ENCODE measurements at places on chromosomes 3 and 15.

GRCh38 chr15:77630956-77631744, 1.6 kb downstream of the LINGO1 start:
- no peak for DNase-seq

- DNase-seq: no peak
Measured at GRCh38 chr3:49388289-49388820, 23.4 kb downstream of the RHOA start.

DNA sequence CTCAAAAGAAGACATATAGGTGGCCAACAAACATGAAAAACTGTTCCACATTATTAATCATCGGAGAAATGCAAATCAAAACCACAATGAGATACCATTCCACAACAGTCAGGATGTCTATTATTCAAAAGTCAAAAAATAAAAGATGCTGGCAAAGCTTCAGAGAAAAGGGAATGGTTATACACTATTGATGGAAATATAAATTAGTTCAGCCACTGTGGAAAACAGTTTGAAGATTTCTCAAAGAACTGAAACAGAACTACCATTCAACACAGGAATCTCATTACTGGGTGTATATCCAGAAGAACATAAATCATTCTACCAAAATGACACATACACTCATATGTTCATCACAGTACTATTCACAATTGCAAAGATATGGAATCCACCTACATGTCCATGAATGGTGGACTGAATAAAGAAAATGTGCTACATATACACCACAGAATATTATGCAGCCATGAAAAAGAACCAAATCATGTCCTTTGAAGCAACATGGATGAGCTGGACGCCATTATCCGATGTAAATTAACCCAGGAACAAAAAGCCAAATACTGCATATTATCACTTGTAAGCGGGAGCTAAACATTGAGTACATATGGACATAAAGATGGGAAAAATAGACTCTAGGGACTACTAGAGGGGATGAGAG, 32.7 kb upstream of the DGKG start:
- no peak for DNase-seq

GRCh38 chr3:103919327-103919726, 1447.4 kb upstream of the ALCAM start:
- no peak for DNase-seq

DNA sequence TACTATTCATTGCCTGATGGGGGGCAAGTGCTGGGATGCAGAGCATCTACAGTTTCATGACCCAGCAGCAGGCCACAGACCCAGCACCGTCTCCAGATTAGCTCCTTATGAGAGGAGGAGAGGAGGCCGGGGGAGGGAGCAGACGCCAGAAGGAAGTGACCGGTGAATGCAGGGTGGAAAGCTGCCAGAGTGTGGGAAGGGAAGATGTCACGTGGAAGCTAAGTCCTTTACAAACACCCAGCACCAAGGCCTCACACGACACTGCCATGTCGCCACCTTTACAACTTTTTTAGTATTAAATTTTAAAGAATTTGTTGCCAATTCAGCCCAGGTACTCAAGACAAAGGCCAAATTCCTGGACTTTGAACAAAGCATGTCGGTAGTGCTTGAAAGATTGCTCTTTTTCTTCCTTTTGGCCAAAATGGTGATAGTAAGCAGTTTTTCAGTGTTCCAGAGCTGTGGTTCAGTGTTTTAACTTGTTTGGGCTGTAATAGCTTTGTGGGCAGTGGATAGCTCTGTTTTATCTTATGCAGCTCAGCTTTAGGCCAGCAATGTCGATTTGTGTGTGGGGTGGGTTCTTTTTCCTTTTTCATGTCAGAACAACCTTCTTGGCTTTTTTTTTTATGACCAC, 58.2 kb downstream of the ZBTB38 start:
- no peak for DNase-seq

- DNase-seq: no peak
Measured at GRCh38 chr3:193132964-193133363, 108.1 kb upstream of the PLAAT1 start.

DNA sequence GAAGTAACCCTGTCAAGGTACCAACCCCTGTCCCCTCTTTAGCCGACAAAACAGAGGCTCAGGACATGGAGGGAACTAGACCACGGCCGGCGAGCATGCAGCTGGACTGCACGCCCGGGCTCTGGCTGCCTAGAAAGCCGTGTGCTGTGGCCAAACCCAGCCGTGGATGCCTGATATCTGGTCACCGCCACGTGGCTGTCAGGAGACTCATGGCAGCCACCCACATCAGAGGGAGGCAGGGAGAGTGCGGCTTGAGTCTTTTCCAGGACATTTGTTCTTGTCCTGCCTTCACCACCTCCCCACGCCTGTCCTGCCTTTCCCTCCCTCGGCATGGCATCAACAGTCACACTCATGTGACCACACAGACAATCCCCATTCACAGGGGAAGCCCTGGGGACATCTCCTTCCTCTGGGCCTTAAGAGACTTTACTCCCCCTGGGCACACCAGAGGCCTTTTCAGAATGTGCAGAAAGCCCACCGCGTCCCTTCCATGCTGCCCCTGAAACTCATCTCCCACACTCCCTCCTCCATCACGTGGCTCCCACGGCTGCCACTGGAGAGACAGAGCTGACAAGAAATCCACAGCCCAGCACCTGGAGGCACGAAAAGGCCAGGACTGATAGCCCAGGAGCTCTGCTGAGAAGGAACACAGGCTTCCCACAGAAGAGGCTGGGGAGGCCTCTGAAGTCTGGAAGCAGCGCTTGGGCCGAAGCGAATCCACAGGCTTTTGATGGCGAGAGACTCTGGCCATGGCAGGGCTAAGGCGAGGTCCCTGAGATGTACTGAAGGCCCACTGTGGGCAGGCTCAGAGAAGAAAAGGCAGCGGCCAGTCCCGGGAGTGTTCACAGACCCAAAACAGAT, 71.2 kb upstream of the IQSEC1 start:
- no peak for DNase-seq

DNA sequence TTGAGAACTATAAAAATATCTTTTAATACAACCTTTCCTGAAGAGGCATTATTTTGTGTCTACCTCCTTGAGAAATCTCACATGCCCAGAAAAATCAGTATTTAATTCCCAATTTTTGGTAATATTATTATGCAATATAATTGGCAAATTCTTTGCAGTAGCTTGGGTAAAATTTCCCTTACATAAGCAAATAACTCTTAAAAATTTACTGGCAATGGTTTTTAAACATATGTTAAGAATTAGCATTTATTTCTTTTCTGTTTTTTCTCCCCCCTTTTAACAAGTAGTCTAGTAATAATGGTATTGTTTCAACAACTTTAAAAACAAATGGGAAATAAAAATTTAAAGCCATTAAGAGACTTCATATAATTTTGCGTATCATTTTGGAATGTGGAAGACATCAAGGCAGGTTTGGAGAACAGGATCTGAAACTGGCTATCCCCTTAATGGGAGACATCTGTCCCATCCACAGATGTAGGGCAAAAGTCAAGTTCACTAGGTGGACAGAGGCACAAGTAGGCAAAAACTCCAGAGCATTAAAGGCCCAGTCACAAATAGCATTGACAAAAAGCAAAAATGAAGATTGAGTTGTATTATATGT, 89.6 kb upstream of the AADACL2 start:
- DNase-seq: no peak

DNA sequence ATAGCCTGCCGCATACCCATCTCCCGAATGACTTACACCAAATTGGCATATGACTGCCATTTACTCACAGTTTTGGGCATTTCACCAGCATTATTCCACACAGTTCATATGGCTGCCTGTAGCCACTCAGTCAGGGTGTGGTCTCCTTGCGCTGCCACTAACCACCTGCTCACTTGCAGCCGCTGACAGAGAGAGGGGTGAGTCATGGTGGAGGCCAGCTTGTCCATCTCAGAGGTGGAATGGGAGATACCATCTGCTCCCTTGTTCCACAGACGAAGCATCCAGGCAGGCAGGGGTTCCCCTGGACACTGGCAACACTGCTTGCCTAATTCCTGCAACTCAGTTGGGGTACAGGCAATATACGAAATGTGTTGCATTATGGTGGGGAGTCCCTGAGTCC, 15.6 kb downstream of the CCRL2 start:
- DNase-seq: no peak

Data from stimulated activated CD4-positive, alpha-beta T cell treated with anti-CD3 and anti-CD28 coated beads, TNF-alpha, amount 100 ng/mL, for 24 hours (primary cell).